EH (cell line): ENCODE measurements at places on chromosomes 13 and 19.

DNA sequence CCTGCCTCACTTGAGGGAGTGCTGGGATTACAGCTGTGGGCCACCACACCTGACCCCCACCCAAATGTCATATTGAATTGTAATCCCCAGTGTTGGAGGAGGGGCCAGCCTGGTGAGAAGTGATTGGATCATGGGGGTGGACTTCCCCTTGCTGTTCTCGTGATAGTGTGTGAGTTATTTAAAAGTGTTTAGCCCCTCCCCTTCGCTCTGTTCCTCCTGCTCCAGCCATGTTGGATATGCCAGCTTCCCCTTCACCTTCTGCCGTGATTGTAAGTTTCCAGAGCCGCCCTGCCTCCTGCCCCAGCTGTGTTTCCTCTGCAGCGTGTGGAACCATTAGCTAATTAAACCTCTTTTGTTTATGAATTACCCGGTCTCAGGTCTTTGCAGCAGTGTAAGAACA is 13.7 kb downstream of the CHAMP1 start:
- no peak for DNase-seq

DNA sequence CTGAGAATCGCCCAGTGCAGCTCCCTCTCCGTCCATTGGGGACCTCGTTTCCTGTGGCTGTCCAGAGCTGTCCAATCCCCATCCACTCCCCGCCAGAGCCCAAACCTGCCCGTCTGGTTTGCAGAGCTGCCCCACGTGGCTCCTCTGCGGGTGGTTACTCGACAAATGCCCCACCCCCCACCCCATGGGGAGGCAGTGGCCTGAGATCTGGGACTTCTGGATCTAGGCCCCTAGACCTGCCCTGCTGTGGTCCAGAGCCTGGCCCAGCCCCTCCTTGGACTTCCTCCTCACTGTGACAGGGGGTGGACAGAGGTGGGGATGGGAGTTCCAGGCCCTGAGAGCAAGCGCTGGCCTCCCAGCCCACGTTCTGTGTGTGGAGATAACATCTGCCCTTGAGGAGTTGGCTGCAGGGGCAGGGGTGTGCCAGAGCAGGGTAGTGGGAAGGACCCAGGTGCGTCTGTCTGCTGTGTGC is 29.1 kb downstream of the PAK4 start:
- DNase-seq = no peak

GRCh38 chr19:3477506-3477905 is 2.8 kb downstream of the SMIM24 start:
- DNase-seq = no peak

- peak; percentile 29 for DNase-seq
Measured at GRCh38 chr13:36192166-36192565, 22.2 kb downstream of the SOHLH2 start.

GRCh38 chr19:45955905-45956608 is 17.6 kb downstream of the NOVA2 start:
- no peak for DNase-seq

DNA sequence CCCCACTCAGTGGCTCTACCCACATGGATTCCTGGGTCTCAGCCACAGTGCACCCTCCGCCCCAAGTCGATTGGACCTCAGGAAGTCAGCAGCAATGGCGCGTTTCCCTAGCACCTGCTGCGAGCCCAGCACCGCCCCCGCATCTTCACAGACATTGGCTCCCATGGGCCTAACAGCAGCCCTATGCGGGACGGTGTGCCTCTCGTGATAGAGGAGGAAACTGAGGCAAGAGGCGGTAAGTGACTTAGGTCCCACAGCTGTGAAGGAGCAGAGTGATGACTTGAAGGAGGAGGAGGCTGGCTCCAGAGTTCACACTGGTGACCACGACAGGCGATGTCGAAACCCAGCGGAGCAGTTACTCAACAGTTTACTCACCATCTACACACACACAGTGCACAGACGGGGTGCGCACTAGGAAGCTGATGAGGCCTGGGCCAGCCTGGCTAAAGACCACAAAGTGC is 104.5 kb upstream of the SOX1 start:
- no peak for DNase-seq

DNA sequence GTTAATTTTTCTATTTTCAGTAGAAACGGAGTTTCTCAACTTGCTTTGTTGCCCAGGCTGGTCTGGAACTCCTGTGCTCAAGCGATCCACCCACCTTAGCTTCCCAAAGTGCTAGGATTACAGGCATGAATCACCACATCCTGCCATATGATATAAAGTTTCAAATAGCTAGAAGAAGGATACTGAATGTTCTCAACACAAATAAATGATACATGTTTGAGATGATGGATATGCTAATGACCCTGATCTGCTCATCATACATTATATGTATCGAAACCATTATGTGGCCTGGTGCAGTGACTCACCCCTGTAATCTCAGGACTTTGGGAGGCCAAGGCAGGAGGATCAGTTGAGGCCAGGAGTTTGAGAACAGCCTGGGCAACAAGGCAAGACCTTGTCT is 11.5 kb downstream of the CIB3 start:
- peak; percentile 66 for DNase-seq

GRCh38 chr13:30871588-30872275 is 34.3 kb upstream of the MEDAG start:
- no peak for DNase-seq

DNA sequence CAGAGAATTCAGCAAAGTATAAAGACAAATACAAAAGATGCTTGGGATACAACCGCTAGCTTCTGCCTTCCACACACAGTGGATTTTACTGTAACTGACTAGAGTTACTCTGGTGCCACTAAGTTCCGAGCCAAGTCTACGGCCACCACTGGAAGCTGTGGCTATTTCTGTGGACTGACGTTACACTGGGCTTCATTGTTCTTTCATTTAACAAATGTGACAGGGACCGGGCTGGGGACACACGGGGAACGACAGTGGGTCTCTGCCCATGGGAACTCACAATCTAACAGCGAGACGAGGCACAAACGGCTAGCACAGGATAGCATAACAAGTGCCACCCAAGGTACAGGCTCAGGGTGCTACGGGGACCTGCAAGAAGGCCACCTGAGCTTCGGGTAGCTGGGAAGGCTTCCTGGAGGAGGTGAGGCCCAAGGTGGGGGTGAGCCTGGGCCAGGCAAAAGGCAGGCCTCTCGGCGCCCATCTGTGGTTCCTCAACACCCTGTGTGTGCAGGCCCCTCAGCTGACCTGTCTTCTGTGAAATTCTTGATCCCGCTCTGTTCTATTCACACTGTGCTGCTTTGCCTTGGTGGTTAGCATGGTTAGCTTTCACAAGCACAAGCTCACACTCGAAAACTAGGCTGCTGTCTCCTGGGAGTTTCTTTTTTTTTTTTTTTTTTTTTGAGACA is 10.3 kb upstream of the IL4I1 start:
- no peak for DNase-seq

GRCh38 chr13:65844266-65844841 is 1385.8 kb downstream of the PCDH9 start:
- DNase-seq = no peak

DNA sequence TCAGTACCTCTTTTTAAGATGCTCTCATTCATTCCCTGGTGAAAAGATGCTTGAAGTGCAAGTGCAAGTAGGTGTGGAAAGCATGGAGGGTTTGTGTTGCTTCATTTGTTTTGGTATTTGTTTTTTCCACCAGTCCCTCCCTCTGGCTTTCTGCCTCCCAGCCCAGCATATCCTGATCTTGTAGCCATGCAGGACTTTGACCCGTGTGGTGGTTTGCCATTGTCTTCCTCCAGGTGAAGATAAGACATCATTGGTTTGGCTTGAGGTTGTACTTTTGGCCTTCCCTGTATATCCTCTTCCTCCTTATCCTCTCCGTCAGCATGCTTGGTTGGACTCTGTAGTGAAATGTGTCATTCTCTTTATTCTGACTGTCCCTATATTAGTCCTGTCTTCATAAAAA is 9.1 kb downstream of the SPINT2 start:
- no peak for DNase-seq

- peak; percentile 28 for DNase-seq
Measured at GRCh38 chr13:38348861-38349389, 726 bp upstream of the UFM1 start.

DNA sequence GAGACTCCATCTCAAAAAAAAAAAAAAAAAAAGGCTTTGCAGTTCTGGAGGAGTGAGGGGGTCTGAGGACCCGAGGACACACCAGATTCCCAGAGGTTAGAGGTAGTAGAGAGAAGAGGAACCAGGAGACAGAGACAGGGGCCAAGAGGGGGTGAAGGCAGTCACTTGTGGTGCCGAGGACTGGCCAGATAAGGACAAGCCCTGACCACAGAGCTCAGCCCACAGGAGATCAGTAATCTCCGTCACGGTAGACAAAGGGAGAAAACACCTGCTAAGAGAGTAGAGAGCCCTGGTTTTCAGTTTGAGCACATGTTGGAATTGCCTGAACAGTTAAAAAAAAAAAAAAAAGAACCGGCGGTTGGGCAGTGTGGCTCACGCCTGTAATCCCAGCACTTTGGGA is 1.7 kb upstream of the PRAM1 start:
- no peak for DNase-seq

GRCh38 chr13:33184112-33184490 is 101.5 kb downstream of the STARD13 start:
- no peak for DNase-seq

GRCh38 chr19:51090471-51090870 is 7.8 kb upstream of the KLK14 start:
- no peak for DNase-seq

DNA sequence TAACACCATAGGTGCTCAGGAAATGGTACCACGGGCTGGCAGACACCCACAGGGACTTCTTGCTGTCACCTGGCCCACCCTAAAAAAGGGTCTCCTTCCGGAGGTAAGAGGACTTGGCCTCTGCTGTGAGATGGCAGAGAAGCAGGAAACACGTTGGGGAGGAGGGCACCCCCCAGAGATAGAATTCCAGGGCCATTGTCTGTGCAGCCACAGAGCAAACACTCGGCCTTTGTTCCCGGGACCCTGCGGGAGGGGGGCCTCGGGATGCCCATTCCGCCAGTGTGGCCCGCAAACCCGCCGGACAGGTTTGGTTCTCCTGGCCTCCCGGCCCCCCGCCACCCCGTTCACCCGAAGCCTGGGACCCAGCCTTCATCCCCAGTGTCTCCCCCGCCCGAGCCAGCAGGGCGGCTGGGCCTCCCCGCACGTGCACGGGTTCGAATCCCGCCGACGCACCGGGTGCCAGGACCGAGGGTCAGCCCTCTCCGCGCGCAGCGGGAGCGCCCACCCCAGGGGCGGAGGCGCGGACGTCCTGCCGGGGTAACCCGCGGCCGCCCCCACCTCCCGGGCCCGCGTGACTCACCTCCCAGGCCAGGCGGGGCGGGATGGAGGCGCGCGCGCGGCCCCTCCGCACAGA is 714 bp downstream of the PLPP2 start:
- DNase-seq = peak; percentile 37

DNA sequence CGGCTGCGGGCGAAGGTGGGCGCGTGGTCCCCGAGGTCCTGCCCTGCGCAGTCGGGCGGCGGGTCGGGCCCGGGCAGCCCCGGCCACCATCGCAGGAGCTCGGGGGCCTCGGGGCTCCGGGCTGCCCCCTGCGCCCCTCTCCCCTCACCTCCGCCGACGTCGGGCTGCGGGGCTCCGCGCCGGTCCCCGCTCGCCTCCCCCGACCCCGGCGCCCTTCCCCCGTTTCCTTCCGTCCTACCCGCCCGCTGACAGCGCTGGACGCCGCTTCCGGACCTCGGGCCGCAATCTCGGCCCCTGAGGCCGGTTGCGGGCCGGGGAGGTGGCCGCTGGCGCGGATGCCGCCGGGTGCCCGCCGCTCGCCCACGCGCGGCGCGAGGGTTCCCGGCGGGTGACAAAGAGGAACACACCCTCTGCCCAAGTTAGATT is 720 bp downstream of the FARP1 start:
- DNase-seq = peak; percentile 51

GRCh38 chr13:53174545-53174944 is 145.9 kb downstream of the OLFM4 start:
- DNase-seq = no peak

DNA sequence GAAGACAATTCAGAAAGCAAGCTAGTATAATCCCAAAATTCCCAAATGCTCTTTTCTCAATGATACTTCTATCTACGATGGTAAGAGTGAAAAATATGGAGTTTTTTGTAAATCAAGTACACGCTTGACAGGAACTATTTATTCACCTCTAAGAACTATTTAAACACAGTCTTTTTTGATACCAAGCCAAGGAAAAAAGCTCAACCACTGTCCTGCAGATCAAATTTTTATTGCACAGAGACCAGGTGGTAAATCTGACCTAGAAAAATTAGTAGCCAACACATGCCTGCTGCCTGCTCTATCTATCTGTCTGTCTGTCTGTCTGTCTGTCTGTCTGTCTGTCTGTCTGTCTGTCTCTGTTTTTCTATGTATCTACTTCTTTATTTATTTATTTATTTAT is 292.2 kb downstream of the MZT1 start:
- DNase-seq = no peak

DNA sequence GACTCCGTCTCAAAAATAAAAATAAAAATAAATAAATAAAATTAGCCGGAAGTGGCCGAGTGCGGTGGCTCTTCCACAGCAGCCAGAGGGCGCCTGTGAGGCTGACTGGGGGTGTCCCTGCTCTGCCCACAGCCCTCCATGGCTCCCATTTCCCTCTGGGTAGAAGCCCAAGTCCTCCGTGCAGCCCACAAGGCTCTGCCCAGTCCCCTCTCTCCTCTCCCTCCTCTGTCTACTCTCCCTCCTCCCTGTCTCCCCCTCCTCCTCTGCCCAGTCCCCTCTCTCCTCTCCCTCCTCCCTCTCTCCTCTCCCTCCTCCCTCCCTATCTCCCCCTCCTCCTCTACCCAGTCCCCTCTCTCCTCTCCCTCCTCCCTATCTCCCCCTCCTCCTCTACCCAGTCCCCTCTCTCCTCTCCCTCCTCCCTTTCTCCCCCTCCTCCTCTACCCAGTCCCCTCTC is 20.4 kb downstream of the MISP start:
- DNase-seq = peak; percentile 64

- no peak for DNase-seq
Measured at GRCh38 chr19:13328241-13328640, 178.0 kb downstream of the IER2 start.

DNA sequence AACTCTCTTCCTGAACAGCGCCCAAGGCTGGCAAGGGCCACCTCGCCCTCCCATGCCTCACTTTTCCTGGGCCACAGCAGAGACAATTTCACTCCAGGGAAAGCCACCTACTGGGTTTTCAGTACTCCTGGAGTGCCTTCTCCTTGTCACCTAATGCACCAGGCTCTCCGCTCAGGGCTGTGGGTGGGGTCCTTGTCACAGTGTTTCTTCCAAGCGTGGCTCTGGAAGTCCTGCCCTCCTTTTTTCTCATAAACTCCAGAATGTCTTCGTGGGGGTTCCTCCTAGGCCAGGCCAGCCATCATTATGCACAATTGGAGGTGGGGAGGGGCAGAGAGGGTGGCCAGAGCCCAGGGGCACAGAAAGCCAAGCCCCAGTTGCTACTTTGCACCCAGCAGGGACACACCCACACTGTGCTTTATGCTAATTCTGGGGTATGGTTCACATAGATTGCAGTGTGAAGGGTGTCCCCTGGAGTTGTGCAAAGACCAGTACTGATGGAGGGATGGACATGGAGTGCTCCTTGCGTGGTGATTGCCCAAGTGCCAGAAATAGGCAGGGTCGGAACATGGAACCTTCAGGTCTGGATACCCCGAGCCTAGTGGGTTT is 78.8 kb downstream of the CHST8 start:
- DNase-seq = no peak
